NCI-H1092 treated with DMSO at 0.1 percent for 48 hours (cell line): ENCODE measurements at places on chromosomes 1 and 21.

- DNase-seq, result no peak
Observed at GRCh38 chr1:193060938-193061337, 1.5 kb downstream of the RO60 start.

DNA sequence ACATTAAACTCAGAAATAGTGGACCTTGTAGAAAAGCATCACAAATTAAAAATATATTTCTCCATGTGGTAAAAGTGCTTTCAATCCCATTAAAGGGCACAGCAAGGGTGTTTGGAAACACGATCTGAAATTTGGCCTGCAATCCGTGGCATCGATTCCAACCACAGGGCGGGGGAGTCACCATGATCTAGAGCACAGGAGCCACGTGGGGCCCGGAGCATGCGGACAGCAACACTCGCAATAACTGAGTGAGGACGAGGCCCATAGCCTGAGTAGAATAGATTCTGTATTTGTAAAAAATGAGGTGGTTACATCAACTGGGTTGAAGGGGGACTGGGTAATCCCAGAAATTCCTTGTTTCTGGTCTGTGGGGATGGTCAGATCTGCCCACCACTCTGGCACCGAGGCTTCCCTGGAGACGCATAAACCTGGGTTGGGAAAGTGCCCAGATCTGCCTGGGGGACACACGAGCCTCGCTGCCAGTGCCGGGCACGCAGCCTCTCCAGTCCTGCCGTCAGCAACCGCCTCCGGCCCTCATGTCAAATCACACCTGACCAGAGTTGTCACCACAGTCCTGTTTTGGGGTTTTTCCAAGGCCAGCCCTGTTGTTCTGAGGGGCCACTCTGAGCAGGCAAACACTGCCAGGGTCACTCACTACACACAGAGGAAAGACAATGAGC lies 104.3 kb downstream of the PGBD5 start:
- DNase-seq, result peak; percentile 77

- peak; percentile 67 for DNase-seq
Observed at GRCh38 chr1:207997486-207998268, 86.8 kb upstream of the CD34 start.

DNA sequence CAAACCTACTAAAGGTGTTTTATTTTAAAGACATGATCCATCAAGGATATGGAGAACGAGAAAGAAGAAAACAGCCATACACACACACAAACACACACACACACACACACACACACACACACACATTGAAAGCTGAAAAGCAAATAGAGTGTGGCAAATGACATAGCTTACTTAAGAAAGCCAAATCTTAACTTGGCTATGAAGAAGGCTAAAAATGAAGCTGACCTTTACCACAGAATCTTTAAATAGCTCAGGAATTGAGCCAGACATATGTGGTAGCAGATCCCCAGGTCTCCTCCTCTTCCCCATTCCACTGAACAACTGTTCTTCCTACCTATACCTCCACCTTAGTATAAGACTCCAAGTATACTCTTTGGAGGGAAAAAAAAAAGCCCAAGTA lies 185.6 kb downstream of the CLEC20A start:
- no peak for DNase-seq

- no peak for DNase-seq
Observed at GRCh38 chr1:221510793-221511503, 230.9 kb downstream of the DUSP10 start.

GRCh38 chr1:40630488-40631223 lies 34.8 kb downstream of the RIMS3 start:
- DNase-seq, result peak; percentile 51

DNA sequence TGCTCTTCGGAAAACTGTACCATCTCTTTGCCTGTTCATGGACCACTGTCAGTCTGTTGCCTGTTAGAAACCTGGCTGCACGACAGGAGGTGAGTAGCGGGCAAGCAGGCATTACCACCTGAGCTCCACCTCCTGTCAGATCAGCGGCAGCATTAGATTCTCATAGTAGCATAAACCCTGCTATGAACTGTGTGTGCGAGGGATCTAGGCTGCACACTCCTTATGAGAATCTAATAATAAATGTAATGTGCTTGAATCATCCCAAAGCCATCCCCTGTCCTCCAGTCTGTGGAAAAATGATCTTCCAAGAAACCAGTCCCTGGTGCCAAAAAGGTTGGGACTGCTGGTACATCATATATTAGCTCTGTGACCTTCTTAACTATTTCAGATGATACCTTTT lies 110.0 kb downstream of the SMYD3 start:
- DNase-seq, result no peak

DNA sequence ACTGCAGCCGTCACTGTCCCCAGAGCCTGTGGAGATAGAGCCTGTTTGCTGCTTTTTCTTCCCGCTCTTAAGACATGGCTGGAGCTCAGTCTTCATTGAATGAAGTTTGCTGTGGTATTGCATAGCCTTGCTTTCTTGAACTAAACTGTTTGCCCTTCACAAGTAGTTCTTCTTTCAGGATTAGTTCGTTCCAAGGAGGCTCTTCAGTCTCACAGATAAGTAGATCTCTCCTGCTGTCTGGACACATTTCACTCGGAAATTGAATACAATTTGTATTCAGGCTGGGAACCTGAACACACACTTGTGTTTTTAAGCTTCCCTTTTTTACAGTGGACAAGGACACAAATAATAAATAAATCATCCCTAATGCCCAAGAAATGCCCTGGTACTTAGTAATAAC lies 34.7 kb downstream of the IFNAR1 start:
- DNase-seq, result no peak

DNA sequence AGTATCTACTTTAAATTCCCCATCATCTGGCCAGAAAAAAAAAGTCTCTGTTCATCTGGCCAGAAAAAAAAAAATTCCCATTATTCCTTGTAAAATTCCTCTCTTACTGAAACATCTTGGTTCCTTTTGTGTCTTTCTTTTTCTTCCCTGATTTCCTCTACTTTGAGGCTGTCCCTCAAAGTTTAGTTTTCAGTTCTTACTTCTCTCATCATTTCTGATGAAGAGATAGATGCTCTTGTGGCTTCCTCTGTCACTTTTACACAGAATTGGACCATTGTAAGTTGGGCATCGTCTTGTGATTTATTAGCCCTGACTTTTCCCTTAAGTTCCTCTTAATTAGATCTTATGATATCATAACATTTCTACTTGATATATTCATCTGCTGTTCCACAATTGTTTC lies 6.5 kb downstream of the SOAT1 start:
- no peak for DNase-seq

GRCh38 chr1:43288058-43288784 lies 2.8 kb upstream of the C1orf210 start:
- DNase-seq, result no peak

- DNase-seq, result no peak
Observed at GRCh38 chr1:17586172-17586964, 46.9 kb downstream of the ARHGEF10L start.

GRCh38 chr1:30609999-30610345 lies 113.4 kb downstream of the MATN1 start:
- DNase-seq, result no peak

DNA sequence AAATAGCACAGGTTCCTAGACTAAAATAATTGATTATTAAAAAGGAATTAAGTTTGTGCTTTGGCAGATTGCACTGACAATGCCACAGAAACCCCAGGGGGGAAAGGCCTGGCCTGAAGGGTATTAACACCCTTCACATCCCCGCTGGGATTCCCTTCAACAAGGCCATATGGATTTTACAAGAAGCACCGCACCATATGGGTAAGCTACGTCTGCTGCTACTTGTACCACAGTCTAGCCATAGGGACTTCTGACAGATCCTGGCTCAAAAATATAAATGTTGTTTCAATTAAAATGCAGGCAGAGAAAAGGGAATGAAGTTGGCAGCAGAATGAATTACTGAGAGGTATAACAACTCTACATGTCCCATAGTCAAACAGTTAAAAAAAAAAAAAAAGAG lies 101.0 kb downstream of the DENND1B start:
- DNase-seq, result no peak

GRCh38 chr21:38310646-38311485 lies 54.1 kb downstream of the KCNJ15 start:
- DNase-seq, result peak; percentile 99

GRCh38 chr1:59738152-59738551 lies 76.6 kb upstream of the HOOK1 start:
- DNase-seq, result peak; percentile 39

- peak; percentile 40 for DNase-seq
Observed at GRCh38 chr1:27601771-27602461, 2.0 kb downstream of the AHDC1 start.

- DNase-seq, result no peak
Observed at GRCh38 chr1:112988367-112988766, 32.4 kb upstream of the SLC16A1 start.

DNA sequence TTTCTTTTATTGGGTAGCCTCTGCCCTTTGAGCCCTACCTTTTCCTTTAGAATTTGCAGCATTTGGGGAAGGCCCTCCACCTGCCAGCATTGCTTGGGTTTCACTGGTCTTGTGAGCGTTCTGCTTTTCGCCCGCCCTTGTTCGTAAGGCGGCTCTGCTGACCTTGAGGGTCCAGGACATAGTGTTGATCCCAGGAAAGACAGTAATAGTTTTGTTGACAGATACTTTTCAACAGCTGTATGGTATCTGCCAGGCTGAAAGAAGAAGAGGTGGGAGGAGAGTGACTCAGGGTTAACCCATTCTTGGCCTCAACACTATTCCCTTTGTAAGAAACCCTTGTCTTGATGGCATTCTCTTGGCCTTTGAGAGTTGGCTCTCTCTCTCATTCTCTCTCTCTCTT lies 113.4 kb upstream of the SPAG17 start:
- DNase-seq, result no peak

DNA sequence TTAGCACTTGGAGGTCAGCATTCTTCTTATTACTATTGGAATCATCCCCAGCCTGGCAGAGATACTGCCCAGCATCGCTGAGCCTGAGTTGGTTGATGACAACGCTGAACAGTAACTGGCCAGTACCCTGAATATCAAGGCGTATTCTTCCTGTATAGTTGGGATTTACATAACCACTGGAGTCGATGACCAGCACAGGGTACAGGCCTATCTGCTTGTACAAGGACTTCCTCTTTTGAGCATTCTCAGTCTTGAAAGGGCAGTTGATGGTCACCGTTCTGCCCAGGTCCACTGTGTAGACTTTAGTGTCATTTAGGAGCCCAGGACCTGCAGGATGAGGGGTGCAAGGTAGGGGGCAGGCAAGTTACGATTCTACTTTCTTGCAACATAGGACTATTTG lies 8.8 kb downstream of the PIGR start:
- DNase-seq, result no peak

DNA sequence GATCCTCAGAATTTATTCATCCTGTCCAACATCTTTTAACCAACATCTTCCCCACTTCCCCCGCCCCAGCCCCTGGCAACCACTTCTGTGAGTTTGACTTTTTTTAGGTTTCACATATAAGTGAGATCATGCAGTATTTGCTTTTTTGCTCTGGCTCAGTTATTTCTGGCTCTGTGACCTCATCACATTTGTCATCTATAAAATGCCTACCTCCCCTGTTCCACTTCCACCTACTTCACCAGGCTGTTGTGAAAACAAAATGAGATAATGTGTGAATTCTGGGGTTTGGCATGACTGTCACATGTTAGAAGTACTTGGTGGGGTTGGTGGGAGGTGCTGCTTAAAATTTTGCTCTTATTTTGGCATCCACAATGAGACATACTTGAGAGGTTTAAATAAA lies 18.4 kb downstream of the HHAT start:
- DNase-seq, result no peak

GRCh38 chr1:6367381-6368012 lies 26.1 kb downstream of the ACOT7 start:
- no peak for DNase-seq

DNA sequence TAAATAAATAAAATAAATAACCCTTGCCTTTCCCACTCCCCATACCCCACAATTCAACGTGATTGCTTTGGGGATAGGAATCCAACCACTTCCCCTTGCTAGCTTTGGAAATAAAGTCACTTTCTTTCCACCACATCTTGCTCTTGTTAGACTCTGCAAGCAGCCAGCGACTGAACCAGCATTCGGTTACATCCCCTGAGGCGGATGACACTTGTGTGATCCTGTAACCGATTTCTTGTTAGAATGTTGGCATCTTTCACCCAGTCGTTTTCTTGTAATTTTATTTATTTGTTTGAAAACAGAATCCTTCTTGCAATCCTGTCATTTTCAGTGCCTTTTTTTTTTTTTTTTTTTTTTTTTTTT lies 1.6 kb upstream of the IFNGR2 start:
- no peak for DNase-seq

DNA sequence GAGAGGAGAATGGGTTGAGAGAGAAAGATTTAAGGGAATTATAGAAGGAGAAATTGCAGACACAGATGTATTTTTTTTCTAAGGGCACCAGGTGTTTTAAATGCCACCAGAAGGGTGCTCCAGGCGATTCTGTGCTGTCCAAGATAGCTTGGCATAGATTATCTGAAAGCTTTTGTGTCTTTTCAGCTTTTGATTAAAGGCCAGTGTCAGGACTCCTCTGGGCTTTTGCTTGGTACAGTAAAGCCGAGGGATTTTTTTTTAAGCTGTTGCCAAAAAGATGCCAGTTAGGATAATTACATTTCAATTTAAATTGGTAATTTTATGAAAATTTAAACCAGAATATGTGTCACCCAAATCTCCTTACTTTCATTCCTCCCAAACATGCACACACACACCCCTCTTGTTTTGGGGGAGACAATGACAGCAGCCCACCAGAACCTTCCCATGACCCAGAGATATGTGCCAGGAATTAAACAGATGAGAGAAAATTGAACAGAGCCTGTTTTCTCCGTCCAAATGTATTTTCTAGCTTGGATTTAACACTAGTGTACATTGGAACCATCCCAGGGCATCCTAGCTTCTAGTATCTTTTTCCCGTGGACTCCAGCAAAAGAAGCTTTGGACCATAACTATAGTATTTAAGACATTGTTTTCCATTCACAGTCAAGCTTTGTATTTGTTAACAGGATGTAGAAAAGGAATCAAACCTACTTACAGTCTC lies 670.7 kb upstream of the CXADR start:
- DNase-seq, result peak; percentile 75

DNA sequence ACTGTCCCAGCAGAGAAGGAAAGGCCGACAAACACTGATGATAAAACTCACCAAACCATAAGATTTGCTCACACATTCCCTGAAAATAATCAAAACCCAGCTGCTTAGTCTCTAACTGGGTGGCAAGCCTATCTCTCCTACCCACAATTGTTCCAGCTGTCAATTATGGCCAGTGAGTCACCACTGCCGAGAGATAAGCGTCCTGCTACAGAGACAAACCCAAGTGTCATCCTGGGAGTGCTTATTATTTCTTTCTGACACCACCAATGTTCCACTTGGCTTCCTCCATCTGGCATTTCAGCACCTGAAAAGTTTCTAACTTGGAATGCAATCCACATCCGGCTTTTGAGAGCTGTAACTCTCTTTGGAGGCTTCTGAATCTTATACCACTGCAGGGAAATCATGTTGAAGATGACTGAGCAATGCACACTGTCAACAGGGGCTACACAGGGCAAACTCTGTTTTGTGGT lies 51.5 kb upstream of the VAV3 start:
- no peak for DNase-seq

DNA sequence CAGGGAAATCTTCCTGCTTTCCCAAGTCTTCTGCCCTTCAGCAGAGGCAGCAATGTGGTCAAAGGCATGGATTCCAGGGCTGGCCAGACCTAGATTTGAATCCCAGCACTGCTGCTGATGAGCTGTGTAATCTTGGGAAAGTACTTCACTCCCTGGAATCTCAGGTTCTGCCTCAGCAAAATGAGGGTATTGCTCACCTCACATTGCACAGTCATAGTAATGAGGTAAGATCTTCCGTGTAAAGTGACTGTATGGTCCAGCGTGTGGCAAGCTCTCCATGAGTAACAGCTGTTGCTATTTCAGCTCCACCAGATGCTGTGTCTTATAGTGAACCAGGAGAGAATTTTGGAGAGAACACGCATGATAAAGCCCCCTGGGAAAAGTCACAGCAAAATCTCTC lies 56.1 kb upstream of the F3 start:
- no peak for DNase-seq

- DNase-seq, result no peak
Observed at GRCh38 chr1:223067914-223068313, 75.1 kb downstream of the TLR5 start.
